EL (cell line): ENCODE measurements at places on chromosomes 13 and 19.

DNA sequence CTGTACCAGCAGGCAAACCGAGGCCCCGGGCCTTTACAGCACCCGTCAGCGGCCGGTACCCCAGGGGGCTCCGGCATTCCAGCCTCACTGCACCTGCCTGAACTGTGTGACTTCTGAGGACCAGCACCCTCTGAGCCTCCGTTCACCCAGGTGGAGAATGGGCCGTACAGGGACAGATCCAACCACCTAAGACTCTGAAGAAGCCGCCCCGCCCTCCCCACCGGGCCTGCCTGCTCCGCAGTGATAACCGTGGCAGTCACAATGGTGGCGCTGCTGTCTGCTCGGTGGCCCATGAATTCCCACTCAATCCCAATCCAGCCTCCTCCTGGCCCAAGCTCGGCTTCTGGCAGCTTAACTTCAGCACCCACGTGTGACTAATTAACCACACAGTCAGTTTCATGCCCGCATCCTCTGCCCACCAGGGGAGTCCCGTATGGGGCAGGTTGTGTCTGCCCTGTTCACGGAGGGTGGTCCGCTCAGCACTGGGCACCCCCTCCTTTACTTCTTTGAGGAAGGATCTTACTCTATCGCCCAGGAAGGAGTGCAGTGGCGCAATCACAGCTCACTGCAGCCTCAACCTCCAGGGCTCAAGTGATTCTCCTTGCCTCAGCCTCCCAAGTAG is 3.4 kb downstream of the TCF3 start:
- DNase-seq: no peak

- DNase-seq: no peak
Observed at GRCh38 chr19:6868351-6868750, 19.0 kb upstream of the ADGRE1 start.

GRCh38 chr19:18478545-18479311 is 40.8 kb upstream of the ISYNA1 start:
- peak; percentile 97 for DNase-seq

- DNase-seq: no peak
Observed at GRCh38 chr13:35643625-35644024, 167.1 kb upstream of the MAB21L1 start.

DNA sequence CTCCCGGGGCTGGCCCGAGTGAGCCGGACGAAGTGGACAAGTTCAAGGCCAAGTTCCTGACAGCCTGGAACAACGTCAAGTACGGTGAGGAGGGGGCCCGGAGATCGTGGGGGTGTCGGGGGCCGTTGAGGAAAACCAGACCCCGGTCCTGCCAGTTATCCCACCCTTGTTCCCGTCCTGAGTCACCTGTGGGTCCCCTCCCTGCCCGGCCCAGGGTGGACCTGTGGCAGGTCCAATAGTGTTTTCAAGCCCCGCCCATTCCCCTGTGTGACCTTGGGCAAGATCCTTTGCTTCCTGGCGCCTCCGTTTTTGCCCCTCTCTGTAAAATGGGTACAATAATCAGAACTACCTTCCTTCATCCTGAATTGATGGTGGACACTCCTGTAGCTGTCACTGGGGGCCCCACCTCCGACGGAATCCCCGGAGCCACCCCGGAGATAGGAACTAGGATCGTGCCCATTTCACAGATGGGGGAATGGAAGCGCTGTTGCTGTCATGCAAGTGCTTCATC is 593 bp downstream of the ATG4D start:
- no peak for DNase-seq

GRCh38 chr13:92379371-92379770 is 847.2 kb upstream of the GPC6 start:
- no peak for DNase-seq

DNA sequence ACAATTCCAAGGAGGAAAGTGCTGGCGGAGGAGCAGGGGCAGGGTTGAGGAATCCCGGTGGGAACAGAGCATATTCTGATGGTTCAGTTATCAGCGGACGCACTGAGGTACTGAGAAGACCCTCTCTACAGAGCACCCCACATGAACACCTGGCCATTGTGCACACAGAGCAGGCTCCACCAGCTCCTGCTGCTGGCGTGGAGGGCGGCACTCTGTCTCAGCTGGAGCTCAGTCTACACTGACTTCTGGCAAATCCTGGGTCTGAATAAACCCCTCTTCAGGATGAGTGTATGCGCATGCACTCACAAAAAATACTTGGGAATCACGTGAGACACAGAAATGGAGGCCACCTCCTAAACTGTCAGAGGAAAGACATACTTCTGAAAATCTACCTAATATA is 114.4 kb upstream of the IRS2 start:
- no peak for DNase-seq

GRCh38 chr19:42313096-42313839 is at the start of gene TMEM145:
TMEM145 (plus strand) TSS chr19:42313309; CDS start chr19:42313377, 68 bp downstream.
- DNase-seq: peak; percentile 54

DNA sequence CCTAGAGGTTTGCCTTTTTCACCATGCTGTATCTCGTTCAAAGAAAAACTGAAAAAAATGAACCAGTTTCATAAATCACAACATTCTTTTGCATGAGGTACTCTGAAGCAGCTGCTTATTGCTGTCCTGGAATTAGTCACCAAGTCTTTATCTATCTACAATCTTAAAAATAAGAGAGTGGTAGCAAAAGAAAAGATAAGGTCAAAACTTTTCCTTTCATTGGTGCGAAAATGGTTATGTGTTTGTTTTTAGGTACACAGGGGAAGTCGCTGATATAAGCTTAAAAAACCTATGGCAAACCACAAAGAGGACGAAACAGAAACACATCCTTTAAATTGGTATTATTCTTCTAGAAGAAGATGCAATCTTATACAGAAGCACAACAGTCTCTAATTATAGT is 20.7 kb downstream of the OBI1 start:
- no peak for DNase-seq
